Naive B cell (primary cell): ENCODE measurements at places on chromosomes 4 and X. TPM values are rescaled to one million over a fixed set of nuclear protein-coding genes. Genes with fewer than 3 reads are reported as not detected.

Gene ESX1
- not detected for polyA plus RNA-seq

Gene GRK4
- 0.86 TPM for polyA plus RNA-seq

Gene ADH6
- 0.64 TPM for polyA plus RNA-seq

DNA sequence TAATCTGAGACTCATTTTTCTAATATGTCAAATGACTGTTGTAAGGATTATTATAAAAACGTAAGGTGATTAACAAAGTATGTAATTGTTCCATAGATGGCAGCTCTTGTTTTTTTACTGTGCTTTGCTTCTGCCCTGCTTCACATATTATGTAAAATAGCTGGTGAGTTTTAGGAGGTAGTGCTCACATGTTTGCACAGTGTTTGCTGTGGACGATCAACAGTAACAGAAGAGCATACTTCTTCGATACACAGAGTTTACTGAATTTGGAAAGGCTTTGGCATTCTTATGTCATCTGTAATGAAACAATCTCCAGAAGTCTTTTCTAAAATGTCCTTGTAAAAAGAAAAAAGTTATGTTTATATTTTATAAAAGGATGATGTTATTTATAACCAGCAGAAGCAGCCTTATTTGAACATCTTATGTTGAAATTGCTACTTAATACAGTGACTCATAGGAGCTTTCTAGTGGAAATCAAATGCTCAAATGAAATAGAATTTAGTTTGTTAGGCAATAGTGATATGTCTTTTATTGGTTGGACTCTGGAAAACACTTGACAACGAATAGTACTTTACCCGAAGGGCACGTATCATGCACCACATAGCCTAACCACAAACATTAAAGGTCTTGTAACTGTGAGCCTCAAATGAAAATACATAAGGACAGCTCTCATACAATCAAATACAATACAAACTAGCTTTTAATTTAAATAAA is 1.9 kb upstream of the MTTP start:
- no peak for DNase-seq

GRCh38 chr4:184355111-184355604 is 119.2 kb downstream of the IRF2 start:
- DNase-seq = peak; percentile 37

DNA sequence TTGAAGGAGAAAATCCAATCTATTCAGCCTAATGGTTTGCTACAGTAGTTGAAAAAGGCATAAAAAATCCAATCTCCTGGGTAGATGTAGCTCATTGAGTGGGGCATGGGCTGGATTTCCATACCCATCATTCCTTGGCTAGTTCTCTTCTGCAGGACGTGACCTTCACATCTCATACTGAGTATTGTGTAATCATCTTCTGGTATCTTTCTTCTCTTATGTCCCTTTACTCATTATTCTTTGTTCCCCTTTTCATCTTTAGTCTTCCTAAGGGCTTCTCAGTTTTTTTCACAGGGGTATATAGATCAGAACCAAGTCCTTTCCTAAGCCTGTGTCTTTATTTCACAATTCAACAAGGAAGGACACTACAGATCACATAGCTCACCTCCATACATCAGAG is 727.6 kb upstream of the MAGEB2 start:
- DNase-seq = no peak

DNA sequence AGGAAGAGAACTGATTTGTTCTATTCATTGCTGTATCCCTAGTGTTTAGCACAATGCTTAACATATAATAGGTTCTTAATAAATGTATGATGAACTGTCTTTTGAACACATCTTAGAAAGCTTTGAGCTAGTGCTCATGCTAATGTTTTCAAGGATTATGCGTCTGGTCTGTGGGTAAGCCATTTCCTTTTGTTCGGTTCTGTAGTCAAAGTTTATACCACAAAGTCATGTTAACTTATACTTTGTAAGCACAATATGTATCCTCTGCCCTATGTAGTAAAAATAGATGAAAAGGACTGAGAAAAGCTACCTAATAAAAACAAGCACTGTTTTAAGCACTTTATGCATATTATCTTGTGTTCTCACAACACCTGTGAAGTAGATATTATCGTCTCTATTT is 301.9 kb downstream of the GLUD2 start:
- no peak for DNase-seq

GRCh38 chrX:119693996-119694451 is 1.1 kb upstream of the SEPTIN6 start:
- no peak for DNase-seq

- DNase-seq = no peak
Measured at GRCh38 chr4:56247646-56248045, 139.6 kb downstream of the AASDH start.
